ENCODE measurements at places on chromosomes 7 and 10. TPM values are rescaled to one million over a fixed set of nuclear protein-coding genes. Genes with fewer than 3 reads are reported as not detected.

- no peak for DNase-seq
Observed at GRCh38 chr7:97772045-97772901, 40.4 kb downstream of the TAC1 start.

- DNase-seq = peak; percentile 62
Observed at GRCh38 chr7:43454936-43455518, 127.9 kb upstream of the STK17A start.

- no peak for DNase-seq
Observed at GRCh38 chr7:25424855-25425254, 196.6 kb upstream of the NPVF start.

DNA sequence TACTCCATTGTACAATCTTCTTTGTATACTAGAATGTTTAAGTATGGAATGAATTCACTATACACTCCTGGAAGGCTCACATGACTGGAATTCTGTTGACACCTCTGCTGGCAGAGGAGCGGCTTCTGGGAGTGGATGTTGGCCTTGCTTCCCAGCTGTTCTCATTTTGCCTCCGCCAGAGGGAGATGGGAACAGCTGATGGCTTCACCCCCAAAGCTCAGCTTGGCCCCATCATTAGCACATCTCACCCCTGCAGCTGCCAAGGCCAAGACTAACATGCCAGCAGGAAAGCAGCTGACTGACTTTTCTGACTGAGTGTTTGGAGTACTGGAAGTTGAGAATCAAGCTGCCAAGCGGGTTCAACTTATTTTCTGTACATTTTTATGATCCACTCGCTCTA lies 15.1 kb downstream of the ADAM12 start:
- no peak for DNase-seq

- no peak for DNase-seq
Observed at GRCh38 chr10:60348982-60349381, 40.7 kb downstream of the ANK3 start.

- no peak for DNase-seq
Observed at GRCh38 chr10:74778436-74779094, 47.8 kb upstream of the KAT6B start.

Gene OGA
- total RNA-seq = 96.7 TPM

Gene TWIST1
- 0.18 TPM for total RNA-seq

Measured in H7 (cell line).